ENCODE measurements at places on chromosomes 5 and 9.

- DNase-seq, result no peak
Observed at GRCh38 chr9:121576281-121577075, 75.0 kb upstream of the DAB2IP start.

GRCh38 chr9:79208791-79209396, 362.9 kb upstream of the TLE4 start:
- DNase-seq, result no peak

GRCh38 chr9:120324996-120325642, 254.8 kb downstream of the CDK5RAP2 start:
- no peak for DNase-seq

DNA sequence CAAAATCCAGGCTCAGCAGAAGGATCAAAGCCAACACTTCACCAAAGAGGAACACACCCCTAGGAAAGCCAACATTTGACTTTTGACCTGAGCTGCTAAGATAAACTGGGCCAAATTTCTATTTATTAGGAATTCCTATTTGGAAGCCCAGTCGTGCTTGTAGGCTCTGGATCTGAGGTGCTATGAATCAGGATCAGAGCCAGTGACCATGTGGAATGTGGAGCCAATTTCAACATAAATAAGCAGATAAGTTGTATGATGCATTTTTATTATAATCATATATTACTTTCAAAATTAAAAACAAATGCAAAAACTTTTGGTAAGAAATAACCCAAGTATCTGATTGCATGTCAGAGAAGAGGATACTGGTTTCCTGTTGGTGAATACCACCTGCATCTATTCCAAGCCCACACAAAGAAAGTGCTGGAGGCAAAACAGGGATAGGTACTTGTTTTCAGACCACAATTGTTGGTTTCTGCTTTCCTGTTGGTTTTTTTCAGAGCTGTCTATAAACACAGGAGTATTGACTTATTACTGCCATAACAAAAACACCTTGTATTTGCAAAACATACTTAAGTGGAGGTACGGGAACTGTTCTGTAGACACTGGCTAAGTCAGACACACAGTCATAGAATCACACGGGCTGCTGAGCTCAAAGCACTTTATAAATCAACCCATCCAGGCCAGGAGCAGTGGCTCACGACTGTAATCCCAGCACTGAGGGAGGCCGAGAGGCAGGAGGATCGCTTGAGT, 52.8 kb downstream of the ARL15 start:
- no peak for DNase-seq

- no peak for DNase-seq
Observed at GRCh38 chr9:14349447-14350348, 35.8 kb upstream of the NFIB start.

DNA sequence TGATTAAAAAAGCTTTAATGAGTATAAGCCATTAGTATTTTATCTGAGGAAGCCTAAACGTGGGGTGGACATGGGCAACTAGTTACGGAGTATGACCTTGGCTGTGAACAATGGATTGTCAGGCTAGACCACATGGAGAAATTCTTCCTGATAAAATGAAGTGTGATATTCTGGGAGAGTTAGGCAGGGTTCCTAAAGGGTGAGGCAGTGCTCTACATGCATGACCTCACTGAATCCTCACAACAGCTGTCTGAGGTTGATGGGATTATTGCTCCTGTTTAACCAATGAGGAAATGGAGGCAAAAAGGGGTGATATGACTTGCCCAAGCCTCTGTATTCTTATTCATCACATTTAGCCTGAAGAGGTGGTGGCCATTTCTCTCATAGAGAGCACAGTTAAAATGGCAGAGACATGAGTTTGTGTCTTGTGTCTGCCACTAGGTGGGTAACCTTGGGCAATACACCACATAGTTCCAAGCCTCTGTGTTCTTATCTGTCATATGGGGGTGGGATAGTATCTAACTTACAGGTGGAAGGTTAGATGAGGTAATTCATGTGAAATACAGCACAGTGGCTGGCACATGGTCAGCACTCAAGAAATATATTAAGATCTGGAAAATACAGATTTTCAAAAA, 96.1 kb upstream of the NR3C1 start:
- no peak for DNase-seq

DNA sequence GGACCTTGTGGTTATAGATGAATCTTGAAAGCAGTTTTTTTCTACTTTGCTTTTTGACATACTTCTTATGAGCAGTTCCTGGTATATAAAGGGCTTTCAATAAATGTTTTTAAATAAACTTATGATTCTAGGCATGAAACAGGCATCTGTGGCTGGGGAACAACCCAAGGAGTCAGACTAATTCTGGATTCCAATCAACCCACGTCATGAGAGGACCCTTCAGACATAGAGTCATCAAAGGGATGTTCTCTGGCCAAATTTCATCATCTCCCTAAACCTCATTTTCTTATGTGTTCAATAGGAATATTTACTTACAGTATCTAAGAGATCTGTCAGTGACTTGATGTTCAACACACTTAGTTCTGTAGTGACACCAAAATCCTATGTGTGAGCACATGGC, 243.8 kb upstream of the ZNF462 start:
- no peak for DNase-seq

DNA sequence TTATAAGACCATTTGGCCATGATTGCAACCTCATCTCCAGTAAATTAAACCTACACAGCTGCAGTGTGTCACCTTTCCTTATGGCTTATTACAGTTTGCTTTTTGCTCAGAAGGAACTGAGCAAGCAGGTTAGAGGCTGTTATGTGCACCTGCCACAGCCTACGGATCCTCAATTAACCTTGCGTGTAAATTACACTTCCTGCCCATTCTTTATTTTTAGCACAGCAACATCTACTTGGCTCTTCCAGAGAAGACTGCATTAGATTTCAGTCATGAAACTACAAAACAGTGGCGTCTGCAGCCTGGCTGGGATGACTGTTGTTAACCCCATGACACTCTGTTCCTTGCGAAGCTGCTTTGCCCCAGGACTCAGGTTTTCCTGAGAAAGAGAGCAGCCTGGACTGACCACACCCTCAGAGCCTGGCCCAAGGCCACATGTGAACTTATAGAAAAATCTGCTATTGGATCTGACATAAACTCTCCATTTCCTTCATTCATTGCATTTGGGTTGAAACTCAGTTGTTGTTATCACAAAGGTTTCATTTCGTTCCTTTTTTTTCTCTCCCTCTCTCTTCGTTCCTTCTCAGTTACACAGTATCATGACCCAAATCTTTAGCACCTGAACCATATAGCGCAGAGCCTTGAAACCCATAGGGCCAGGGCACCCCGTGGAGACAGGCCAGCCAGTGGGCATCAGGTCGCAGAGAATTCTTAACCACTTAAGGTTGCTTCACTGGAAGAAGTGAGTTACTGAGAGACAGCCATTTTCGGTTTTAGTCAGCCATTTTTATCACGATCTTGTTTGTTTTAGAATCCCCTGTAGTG, 138.6 kb downstream of the PALM2AKAP2 start:
- DNase-seq, result peak; percentile 84

- DNase-seq, result peak; percentile 44
Observed at GRCh38 chr5:177440211-177440989, 6.2 kb upstream of the PRR7 start.

GRCh38 chr5:43497311-43498104, 13.8 kb upstream of the TMEM267 start:
- no peak for DNase-seq

GRCh38 chr9:89975024-89975423, 370.2 kb downstream of the GADD45G start:
- DNase-seq, result no peak

- no peak for DNase-seq
Observed at GRCh38 chr5:169404223-169404622, 103.3 kb upstream of the SLIT3 start.

GRCh38 chr5:56481428-56482357, 248.6 kb upstream of the ANKRD55 start:
- DNase-seq, result peak; percentile 21

DNA sequence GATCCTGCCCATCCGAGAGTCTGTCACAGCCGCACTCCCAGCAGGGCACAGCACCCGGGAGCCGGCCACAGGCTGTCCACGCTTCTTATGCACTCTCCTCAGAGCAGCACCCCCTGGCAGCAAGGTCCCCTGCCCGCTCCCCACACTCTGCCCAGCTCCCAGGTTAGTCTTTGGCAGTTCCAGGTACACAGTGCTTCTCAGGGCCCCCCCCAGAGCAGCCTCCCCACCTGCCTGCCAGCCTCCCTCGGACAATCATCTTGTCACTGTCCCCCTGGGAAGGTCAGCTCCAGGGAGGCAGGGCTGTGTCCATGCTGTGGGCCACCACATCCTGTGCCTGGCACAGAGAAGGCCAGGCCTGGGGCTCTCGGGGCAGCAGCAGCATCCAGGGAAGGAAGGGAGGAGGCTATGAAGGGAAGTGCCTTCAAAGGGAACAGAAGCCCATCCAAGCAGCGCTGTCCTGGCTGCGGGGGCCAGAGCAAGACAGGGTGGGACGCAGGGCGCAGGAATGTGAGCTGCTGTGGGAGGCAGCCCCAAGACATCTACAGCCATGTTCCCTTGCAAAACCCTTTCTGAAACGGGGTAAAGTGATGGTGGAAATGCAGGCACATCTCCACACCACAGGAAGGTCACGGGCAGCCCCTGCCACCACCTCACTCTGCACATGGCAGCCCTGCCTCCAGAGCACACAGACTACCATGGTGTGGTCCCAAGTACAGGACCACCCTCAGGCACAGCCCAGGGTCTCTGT, 68.6 kb upstream of the ADAMTS2 start:
- DNase-seq, result no peak

DNA sequence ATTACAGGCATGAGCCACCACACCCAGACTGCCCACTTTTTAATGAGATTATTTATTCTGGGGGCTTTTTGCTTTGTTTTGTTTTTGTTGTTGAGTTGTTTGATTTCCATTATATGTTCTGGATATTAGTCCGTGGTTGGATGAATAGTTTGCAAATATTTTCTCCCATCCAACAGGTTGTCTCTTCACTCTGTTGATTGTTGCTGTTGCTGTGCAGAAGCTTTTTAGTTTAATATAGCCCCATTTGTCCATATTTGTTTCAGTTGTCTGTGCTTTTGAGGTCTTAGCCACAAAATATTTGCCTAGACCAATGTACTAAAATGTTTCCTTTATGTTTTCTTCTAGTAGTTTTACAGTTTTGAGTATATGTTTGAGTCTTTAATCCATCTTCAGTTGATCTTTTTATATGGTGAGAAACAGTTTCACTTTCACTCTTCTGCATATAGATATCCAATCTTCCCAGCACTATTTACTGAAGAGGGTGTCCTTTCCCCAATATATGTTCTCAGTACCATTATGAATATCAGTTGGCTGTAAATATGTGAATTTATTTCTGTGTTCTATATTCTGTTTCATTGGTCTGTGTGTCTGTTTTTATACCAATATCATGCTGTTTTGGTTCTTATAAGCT, 30.2 kb upstream of the TBCA start:
- no peak for DNase-seq

GRCh38 chr9:69971643-69972449, 71.8 kb upstream of the MAMDC2 start:
- peak; percentile 55 for DNase-seq

GRCh38 chr9:125558453-125559092, 148.4 kb downstream of the MAPKAP1 start:
- DNase-seq, result peak; percentile 71

- no peak for DNase-seq
Observed at GRCh38 chr9:68749579-68750159, 44.6 kb downstream of the PIP5K1B start.

DNA sequence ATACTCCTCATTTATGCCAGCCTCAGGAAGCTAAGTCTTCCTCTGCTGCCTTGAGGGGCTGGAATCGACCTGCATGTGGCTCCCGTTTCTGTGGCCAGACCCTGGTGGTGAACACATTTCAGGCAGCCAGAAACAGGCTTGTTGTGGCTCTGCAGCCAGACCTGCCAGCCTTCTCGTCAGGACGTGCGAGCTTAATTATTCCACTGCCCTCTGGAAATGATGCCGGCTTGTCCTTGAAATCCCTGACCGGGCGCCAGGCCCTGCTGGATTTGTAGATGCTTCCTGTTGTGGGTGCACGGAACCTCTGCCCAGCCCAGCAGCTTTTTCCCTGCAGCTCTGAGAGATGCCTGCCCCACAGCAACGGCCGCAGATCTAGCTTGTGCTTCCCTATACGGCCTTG, 41.6 kb downstream of the PDZD2 start:
- no peak for DNase-seq
